Thoracic aorta (tissue), 2 donors: ENCODE measurements at places on chromosomes 7 and 10. TPM values are rescaled to one million over a fixed set of nuclear protein-coding genes. Genes with fewer than 3 reads are reported as not detected.

DNA sequence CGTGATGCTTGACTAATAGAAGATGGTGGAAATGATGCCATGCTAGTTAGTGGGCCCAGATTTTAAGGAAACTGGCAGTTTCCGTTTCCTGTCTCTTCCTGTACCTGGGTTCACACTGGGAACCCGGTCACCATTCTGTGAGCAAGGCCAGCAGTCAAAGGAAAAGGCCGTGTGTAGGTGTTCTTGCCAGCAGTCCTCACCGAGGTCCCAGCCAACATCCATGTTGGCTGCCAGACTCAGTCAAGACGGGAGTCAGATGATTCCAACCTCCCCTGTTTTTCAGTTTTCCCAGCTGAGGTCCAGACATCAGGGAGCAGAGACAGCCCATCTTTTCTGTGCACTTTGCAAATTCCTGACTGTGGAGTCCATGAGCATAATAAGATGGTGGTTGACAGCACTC, 15.2 kb upstream of the PILRB start:
- no peak for DNase-seq

GRCh38 chr10:10584161-10584560, 433.5 kb upstream of the CELF2 start:
- no peak for DNase-seq

- DNase-seq, result no peak
Measured at GRCh38 chr7:24885716-24886115, 94.3 kb downstream of the OSBPL3 start.

GRCh38 chr10:63799521-63800300, 278.5 kb downstream of the REEP3 start:
- DNase-seq, result no peak

GRCh38 chr10:69896606-69897231, 95.0 kb downstream of the COL13A1 start:
- DNase-seq, result no peak

DNA sequence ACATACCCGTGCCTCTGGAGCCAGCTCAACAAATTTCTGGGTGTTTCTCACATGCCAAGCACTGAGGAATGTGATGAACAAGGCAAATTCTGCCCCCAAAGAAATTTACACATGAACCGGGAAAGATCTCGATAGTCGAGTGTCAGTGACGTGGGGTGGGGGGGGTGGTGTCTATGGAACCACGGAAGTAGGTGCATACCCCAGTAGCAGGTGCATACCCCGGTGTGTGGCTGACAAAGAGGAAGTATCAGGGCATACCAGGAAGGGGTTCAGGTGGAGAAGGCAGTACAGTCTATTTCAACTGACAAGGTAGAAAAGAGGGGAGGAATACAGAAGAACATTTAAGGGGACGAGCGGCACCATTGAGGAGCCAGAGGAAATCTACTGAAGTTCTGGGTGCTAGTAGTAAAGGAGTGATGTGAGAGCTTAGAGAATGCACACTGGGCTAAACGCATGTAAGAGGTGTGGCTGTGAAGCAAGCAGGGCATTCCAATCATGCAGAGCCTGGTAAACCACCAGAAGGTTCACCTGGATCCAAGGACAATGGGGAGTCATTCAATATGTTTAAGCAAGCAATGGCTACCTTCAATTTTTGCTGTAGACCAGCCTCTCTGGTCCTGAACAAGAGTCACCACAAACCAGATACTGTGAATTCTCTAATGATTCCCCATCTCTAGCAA, 6.2 kb downstream of the CCDC6 start:
- no peak for DNase-seq

DNA sequence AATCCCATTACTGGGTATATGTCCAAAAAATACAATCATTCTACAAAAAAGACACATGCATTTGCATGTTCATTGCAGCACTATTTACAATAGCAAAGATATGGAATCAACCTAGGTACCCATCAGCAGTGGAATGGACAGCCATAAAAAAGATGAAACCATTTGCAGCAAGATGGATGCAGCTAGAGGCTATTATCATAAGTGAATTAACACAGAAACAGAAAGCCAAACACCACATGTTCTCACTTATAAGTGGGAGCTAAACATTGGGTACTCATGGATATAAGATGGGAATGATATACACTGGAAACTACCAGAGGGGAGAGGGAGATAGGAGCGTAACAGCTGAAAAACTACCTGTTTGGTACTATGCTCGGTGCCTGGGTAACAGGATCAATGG, 154.0 kb downstream of the TMEM26 start:
- no peak for DNase-seq

Gene SLC16A9
- total RNA-seq, result 1.6 TPM

Gene TYW1
- total RNA-seq, result 91.0 TPM

Gene ZDHHC16
- total RNA-seq, result 23.4 TPM

Gene ANKRD7
- 0.68 TPM for total RNA-seq

Gene PRLHR
- not detected for total RNA-seq
